Left hindlimb (tissue), 1 donor: ENCODE measurements at places on chromosomes 4 and X.

DNA sequence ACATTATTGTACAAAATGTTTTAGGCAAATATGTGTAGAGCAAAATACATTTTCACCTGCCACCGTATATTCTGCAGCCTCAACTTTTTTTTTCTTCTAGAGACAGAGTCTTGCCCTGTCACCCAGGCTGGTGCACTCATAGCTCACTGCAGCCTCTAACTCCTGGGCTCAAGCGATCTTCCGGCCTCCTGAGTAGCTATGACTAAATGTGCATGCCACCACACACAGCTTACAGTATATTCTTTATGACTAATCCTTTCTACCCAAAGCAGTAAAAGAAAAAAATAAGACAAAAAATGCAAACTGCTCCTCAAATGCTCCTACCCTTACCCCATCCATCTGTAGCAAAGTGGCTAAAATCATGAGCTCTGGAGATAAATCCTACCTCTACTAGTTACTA, 426.3 kb downstream of the KCNIP4 start:
- DNase-seq, result no peak

- DNase-seq, result no peak
Measured at GRCh38 chr4:7886007-7886973, 53.4 kb downstream of the AFAP1 start.

DNA sequence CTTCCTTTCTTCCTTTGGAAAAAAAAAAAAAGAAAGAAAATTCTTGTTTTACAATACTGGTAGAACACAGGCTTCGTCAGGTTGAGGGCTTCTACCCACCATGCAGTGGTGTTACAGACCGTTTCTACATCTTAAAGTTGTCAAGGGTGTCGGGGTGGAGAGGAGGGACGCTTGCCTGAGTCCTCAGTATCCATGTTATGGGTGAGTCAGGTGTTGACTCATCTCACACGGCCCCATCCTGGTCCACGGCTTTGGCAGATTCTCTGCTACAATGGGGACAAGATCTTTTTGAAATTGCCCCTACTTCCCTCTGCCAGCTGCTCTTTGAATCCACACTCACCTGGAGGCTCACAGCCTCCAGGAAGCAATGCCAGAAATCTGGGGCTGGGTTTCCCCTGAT, 310.3 kb upstream of the ZFP42 start:
- DNase-seq, result no peak

DNA sequence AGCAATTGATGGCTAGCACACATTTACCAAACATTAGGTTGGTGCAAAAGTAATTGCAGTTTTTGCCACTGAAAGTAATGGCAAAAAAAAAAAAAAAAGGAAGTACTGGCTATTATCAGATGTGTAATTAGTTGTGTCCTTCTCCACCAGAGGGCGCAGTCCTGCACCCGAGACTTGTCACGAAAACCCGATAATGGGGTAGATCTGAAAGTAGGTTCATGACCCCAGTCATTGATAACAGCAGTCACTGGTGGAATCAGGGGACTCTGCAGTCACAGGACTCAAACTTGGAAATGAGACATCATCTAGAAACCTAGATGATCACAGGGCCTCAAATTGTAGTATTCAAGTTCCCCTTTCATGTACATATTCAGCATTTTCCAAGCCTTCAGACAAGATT, 13.1 kb upstream of the ACOT9 start:
- DNase-seq, result no peak

- DNase-seq, result no peak
Measured at GRCh38 chr4:109826719-109827118, 1.1 kb upstream of the RRH start.

GRCh38 chr4:6826781-6827508, 44.4 kb downstream of the KIAA0232 start:
- no peak for DNase-seq
